ENCODE measurements at places on chromosomes 3 and 15. TPM values are rescaled to one million over a fixed set of nuclear protein-coding genes. Genes with fewer than 3 reads are reported as not detected.

The MCF2L2 gene
- 3.5 TPM for total RNA-seq

The HHATL gene
- not detected for total RNA-seq

The PROK2 gene
- total RNA-seq, result 0.28 TPM

The SERPINI2 gene
- total RNA-seq, result not detected

DNA sequence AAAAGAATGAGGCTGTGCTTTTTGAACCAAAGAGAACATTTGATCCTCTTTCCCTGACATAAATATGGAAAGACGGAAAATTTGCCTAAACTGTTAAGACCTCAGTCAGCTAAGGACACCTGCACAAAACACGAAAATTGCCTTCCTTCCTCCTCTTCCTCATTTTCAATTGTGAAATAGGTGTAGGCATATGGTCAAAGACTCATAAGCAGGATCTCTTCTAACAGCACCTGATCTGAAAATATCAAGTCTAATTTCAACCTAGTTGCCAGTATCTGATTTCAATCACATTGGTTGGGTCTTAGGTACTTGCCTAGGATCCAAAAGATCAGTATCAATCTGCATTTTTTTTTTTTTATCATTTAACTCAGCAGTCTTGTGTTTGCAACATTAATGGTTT, 215.7 kb upstream of the SLC2A2 start:
- no peaks in the 10 kb centered on the region for H3K36me3 ChIP-seq
- no peak overlapping the region for H3K4me3 ChIP-seq
- no peaks in the 10 kb centered on the region for H3K27me3 ChIP-seq
- H3K4me1 ChIP-seq, result peaks cover 18% of the 10 kb centered on the region
- no peak for DNase-seq
- H3K27ac ChIP-seq, result no peak overlapping the region

DNA sequence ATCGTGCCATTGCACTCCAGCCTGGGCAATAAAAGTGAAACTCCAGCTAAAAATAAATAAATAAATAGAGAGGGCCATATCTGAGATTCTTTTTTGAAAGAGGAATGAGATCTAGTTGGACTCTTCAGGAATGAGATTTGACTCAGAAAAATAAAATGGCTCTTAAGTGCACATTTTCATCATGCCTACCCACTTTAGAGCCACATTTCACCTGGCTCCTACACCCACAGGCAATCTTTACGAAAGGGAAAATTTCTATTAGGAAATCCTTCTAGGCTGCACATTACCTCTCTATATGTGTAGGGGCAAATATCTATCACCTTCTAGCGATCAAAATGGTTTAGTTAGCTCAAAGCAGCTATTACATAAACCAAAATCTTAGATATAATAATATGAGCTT, 16.9 kb upstream of the NLGN1 start:
- no peak for DNase-seq

DNA sequence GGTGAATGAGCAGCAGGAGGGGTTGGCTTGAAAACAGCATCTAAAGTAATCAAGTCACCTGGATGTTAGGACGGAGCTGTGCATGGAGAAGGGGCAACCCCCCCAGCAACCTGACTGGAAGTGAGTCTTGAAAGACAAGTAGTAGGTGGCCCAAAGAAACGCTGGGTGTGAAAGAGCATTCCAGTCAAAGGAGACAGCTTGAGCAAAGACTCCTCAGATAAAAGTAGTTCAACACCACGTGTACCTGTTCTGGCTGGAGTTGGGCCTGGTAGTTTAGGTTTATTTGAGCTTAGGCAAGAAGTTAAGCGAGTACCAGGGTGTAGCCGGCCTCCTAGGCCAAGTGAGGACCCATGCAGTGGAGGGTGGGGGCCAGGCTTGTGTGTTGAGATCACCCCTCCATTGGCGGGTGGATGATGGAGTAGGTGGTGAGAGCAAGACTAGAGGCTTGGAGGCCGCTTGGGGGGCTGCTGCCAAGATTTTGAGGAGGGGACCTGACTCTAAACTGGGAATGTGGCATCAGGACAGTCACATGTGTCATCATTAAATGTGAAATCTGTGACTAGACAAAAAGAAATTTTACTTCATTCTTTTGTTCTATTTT, 61.3 kb downstream of the ABHD2 start:
- H3K4me3 ChIP-seq, result no peak overlapping the region
- DNase-seq, result no peak
- H3K27me3 ChIP-seq, result no peaks in the 10 kb centered on the region
- H3K4me1 ChIP-seq, result no peaks in the 10 kb centered on the region

DNA sequence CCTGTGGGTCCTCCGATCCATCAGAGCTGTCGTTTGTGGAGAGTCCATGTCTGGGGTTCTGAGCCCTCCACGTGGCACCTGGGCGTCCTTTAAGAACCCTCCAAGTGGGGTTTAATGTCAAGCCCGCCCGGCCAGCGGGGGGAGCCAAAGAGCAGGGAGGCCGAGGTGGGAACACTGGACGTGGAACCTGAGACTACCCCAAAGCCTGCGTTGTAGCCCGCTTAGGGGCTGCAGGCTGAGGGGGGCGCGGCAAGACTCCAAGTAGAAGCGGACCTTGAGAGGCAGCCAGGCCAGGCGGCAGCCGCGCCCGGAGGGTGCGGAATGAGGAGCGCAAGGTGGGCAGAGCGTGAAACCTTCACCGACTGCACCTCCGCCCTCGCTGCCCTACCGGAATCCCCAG, 126.2 kb upstream of the ATP10A start:
- H3K4me3 ChIP-seq, result no peak overlapping the region
- no peak for DNase-seq
- H3K27ac ChIP-seq, result no peak overlapping the region
- no peaks in the 10 kb centered on the region for H3K4me1 ChIP-seq

GRCh38 chr3:41029356-41029755, 169.9 kb upstream of the CTNNB1 start:
- H3K4me3 ChIP-seq, result no peak overlapping the region
- no peaks in the 10 kb centered on the region for H3K4me1 ChIP-seq
- no peak for DNase-seq
- no peaks in the 10 kb centered on the region for H3K36me3 ChIP-seq

GRCh38 chr3:53708001-53708621, 138.1 kb downstream of the CHDH start:
- no peaks in the 10 kb centered on the region for H3K4me1 ChIP-seq
- DNase-seq, result no peak
- no peaks in the 10 kb centered on the region for H3K36me3 ChIP-seq
- no peak overlapping the region for H3K27ac ChIP-seq

GRCh38 chr15:52280326-52281084, 15.1 kb downstream of the MYO5C start:
- no peaks in the 10 kb centered on the region for H3K36me3 ChIP-seq
- no peaks in the 10 kb centered on the region for H3K27me3 ChIP-seq
- no peaks in the 10 kb centered on the region for H3K4me1 ChIP-seq
- H3K4me3 ChIP-seq, result no peak overlapping the region

DNA sequence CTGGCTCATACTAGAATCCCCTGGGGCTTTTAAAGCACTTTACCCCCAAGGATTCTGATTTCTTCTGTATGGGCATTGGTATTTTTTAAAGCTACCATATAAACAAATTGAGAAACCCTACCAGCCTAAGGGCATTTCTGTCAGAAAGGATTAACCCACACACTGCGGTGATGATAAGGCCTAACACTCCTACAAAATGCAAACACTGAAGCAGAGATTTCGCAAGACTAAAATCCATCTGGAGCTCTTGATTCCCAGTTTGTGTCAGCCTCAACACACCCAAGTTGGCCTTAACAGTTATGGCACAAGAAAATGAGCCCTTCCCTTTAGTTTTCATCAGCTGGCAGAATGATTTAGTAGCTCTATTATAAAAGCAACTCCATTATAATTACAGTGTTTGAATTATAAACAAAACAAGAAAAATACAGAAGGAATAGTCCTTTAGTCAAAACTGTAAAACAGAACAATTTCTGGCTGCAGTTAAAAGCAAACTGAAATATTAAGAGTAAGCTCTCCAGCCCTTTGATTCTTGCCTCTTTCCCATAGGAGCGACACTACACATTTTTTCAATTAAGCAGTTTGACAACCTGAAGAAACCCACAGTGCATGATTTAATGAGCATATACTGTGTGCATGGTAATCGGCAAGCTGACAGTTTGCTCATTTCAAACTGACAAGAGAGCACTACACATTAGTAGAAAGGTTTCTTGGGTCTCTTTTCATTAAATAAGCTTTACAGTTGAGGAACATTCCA, 441.2 kb downstream of the FHIT start:
- H3K4me1 ChIP-seq, result no peaks in the 10 kb centered on the region
- no peaks in the 10 kb centered on the region for H3K27me3 ChIP-seq
- DNase-seq, result no peak
- no peaks in the 10 kb centered on the region for H3K36me3 ChIP-seq

DNA sequence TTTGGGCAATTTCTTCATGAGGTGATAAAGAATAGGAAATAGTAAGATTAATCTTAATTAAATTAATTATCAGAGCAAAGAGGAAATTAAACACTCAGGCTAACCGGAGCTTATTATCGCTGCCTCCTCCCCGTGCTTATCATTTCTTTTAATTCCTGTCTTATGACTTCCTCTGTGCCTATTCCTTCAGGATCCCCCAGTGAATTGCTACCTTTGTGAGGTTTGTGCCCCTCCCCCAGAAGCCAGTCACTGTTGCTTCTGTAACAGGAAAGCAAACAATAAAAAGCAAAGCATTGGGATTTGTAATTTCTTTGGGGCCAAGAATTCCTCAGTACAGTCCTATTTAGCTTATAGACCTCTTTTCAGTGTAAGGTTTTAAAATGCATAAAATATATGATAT, 164.5 kb downstream of the CADPS start:
- no peak for DNase-seq
- H3K4me1 ChIP-seq, result no peaks in the 10 kb centered on the region
- no peaks in the 10 kb centered on the region for H3K27me3 ChIP-seq
- no peak overlapping the region for H3K27ac ChIP-seq
- no peaks in the 10 kb centered on the region for H3K36me3 ChIP-seq

GRCh38 chr3:113575206-113575605, 42.9 kb downstream of the SIDT1 start:
- no peaks in the 10 kb centered on the region for H3K27me3 ChIP-seq
- no peak overlapping the region for H3K4me3 ChIP-seq
- H3K27ac ChIP-seq, result no peak overlapping the region
- no peaks in the 10 kb centered on the region for H3K4me1 ChIP-seq
- no peak for DNase-seq
- peaks cover 13% of the 10 kb centered on the region for H3K36me3 ChIP-seq

Measured in CD8-positive, alpha-beta memory T cell (primary cell).